Hematopoietic multipotent progenitor cell treated with erythropoietin and hydrocortisone succinate and interleukin-3 and kit ligand, for 15 days (in vitro differentiated cells): ENCODE measurements at places on chromosomes 5 and 9.

DNA sequence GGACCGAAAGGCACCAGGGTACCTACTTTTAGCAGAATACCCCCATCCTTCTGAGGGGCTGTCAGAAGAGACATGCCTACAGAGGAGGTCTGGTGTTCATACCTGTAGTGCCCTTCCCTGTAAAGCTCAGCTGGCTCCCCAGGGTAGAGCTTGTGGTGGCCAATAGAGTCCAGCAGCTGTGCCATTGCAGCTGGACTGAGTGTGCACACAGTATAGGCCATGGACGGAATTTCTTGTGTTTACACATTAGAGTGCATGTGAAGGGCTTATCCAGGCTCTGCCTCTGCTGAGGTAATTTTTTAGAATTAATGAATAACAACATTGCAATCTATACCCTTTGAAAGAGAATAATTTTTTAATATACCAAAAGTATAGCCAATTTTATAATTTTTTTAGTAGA is 191.0 kb downstream of the ZSWIM6 start:
- no peak for DNase-seq

GRCh38 chr5:170986598-170986997 is 124.8 kb downstream of the RANBP17 start:
- DNase-seq, result no peak

DNA sequence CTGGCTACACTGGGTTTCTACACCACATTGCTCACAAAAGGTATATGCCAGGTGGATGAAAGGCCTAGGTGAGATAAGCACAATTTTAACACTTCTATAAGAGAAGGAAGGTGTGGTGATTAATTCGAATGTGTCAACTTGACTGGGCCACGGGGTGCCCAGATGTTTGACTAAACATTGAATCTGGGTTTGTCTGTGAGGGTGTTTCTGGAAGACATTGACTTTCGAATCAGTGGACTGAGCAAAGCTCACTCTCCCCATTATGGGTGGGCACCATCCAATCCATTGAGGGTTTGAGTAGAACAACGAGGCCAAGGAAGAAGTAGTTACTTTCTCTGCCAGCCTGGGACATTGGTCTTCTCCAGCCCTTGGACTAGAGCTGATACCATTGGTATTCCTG is 78.2 kb upstream of the COL5A1 start:
- no peak for DNase-seq

GRCh38 chr9:127856729-127857116 is 2.3 kb upstream of the ENG start:
- DNase-seq, result peak; percentile 75

- no peak for DNase-seq
Observed at GRCh38 chr9:89659473-89659872, 54.7 kb downstream of the GADD45G start.

- DNase-seq, result no peak
Observed at GRCh38 chr5:112122353-112122752, 296.7 kb downstream of the EPB41L4A start.

DNA sequence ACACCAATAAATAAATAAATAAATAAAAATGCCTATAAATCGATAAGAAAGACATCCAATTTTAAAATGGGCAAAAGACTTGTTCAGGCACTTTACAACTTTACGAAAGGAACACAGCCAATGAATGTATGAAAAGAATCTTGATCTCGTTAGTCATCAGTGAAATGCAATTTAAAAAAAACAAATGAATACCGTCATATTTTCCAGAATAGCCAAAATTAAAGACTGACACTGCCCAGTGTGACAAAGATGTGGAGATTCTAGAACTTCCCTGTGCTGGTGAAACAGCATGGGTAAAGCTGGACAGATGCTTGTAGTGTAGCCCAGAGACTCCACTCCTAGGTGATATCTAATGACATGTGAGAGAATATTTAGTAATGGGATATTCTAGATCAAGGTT is 127.1 kb downstream of the GOLPH3 start:
- DNase-seq, result no peak

GRCh38 chr9:109476642-109477257 is 21.4 kb downstream of the PTPN3 start:
- DNase-seq, result no peak

DNA sequence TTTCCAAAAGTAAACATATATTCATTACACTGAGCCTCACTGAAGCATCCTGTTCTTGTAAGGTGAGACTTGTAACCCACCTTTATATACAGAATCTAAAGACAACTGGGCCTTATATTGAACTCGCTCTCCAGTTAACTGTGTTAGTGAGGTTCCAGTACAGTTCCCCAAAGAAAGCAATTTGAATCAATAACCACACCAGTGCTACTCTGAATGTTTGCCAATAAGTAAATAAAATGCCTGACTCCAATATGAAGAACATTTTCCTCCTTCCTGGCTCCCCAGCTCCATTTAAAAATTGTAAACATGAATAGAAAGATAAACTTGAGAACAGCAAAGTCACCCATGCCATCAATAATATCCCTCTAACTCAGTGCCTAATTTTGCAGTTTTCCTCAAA is 50.1 kb downstream of the FBXW11 start:
- DNase-seq, result no peak

DNA sequence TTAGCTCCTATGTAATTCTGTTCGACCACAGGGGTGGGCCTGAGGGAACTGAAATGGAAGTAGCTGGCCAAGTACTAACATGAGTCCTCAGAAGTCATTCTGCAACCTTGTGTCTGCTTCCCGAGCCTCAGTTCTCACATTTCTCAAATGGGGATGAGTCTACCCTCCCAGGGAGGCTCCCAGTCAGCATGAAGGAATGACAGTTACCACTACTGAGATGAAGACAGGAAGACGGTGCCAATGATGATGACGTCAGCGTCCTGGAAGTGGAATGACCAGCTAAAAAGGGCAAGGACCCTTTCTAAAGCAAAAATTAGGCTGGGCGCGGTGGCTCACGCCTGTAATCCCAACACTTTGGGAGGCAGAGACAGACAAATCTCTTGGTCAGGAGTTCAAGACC is 6.8 kb downstream of the PIP5KL1 start:
- no peak for DNase-seq

DNA sequence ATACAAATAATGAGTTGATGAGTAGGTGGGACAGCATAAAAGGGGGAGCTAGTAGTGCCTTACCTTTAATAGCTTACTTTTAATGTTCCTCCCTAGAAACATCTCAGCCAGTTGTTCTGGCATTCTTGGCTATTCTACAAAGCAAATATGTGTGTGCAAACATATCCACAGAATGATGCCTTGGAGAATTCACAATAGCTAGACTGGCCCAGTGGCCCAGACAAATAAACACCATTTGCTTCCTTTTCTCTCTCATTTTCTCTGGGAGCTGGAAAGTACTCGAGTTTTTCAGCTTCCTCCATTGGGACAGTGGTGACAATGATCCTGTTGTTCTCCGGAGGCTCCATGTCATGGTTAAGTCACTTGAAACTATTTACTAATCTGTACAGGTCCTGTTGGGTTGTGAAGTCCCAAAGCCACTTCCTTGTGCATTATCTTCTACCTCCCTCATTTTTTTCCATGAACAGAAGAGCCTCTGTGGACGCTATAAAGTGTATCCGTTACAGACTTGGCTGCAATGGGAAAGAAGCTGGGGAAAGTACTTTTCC is 122.9 kb downstream of the DMAC1 start:
- no peak for DNase-seq

GRCh38 chr9:126616521-126616976 is 2.8 kb downstream of the LMX1B start:
- DNase-seq, result no peak

DNA sequence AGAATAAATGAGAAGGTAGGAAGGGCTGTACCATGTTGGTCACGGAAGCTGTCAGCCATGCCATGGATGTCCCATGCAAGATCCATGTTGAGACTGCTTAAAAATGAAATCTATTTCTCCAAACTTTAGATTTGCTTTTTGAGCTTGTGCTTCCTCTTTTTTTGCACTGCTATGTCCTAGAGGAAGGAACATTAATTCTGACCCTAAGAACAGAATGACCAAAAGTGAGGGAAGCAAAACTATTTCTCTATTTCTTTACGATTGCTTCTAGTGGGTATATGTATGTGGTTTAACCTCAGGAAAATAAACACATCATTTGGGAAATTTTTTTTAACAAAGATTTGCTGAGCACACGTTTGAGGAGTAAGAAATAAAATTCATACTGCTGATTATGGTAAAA is 84.6 kb downstream of the USP20 start:
- no peak for DNase-seq

GRCh38 chr5:98004463-98004862 is 769.0 kb upstream of the RGMB start:
- DNase-seq, result no peak

DNA sequence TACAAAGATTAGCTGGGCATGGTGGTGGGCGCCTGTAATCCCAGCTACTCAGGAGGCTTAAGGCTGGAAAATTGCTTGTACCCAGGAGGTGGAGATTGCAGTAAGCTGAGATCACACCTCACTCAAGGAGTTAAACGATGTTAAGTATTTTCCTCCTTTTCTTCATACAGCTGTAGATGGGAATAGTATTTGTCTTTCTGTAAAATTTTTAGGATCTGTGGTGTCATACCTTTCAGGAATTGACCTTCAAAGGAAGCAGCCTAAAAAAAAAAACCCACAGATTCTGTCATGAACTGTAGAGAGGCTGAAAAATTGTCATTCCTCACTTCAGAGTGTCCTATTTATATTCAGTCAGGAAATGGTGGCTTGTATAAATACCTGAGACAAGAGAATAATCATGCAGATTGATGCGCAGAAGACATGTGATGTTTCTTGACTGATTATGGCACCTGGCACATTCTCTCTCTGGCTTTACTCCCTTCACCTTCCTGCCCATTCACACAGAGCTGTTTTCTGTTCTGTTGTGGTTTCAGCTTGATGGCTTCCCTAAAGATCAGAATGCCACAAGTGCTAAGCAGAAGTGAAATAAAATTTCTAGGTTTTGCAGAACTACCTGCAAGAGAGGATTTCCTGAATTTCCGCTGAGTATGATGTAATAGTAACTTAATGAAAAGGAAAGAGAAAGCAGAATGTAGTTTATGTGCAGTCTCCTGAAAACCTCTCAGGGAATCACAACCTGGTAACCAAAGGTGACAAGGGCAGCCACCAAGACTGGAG is 3.8 kb downstream of the IFNA1 start:
- no peak for DNase-seq

DNA sequence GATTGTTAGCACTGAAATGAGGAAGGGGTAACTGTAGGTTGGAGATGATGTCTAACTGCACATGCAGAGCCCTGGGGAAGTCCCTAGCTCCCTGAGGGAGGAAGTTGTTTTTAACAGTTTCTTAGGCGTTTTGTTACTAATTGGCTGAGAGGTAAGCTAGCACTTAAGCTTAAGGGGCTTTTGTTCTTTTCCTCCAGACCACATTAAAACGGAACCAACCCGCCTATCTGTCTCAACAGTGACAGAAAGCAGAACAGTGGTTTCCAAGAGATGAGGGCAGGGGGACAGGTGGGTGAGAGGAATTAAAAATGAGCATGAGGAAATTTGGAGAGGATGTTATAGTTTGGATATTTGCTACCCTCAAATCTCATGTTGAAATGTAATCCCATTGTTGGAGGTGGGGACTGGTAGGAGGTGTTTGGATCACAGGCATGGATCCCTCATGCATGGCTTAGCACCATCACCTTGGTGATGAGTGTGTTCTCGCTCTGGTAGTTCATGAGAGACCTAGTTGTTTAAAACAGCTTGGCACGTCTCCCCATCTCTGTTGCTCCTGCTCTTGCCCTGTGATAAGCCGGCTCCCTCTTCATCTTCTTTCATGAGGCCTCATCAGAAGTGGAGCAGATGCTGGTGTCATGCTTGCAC is 38.9 kb downstream of the LYRM7 start:
- no peak for DNase-seq

GRCh38 chr9:68685770-68686169 is 19.3 kb upstream of the PIP5K1B start:
- DNase-seq, result peak; percentile 76

DNA sequence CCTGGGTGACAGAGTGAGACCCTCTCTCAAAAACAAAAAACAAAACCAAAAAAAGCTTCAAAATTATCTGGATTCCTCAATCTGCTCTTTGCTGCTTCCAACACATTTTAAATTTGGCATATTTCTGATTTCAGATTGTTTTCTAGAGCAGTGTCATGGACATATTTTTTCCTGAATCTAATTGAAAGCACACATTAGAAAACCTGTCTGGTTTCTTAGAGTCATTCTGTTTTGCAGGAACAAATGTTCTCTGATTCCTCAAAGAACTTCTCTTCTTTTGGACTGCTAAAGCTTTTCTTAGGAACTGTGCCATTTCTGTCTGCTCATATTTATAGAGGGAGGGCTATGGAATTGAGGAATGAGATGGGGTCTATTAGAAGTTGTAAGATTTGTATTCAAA is 81.6 kb downstream of the RAI14 start:
- no peak for DNase-seq

GRCh38 chr5:77908787-77909186 is 132.6 kb upstream of the TBCA start:
- no peak for DNase-seq

- DNase-seq, result no peak
Observed at GRCh38 chr9:121696930-121697329, 45.5 kb downstream of the DAB2IP start.

DNA sequence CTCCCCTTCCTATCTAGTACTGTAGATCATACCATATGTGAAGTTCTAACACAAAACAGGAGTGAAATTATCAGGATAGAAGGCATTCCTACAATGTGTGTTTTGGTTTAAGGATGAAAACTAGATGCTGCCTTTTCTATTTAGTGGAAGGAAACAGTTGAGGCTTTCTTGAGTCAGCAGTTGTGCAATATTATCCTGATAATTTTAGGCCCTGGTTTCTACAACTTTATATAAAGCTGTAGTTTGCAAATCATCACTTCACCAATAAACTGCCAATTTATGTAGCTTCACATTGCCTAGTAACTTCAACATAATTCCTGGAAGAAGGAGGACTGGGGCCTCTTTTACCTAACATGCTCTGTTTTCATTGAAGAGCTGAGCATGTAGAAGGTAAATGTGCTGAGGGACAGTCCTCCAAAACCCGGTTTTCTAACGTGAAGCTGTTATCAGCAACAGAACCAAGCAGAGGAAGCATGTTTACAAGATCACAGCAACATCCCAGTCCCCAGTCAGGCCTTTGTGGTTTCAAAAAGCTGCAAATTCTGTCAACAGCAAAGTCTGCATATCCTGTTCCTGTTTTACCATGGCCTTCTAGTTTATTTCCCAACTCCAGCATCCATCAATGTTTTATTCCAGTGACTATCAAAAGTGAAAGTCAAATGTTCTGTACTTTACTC is 513.4 kb upstream of the MEF2C start:
- no peak for DNase-seq
